ENCODE measurements at places on chromosomes 2 and 18.

DNA sequence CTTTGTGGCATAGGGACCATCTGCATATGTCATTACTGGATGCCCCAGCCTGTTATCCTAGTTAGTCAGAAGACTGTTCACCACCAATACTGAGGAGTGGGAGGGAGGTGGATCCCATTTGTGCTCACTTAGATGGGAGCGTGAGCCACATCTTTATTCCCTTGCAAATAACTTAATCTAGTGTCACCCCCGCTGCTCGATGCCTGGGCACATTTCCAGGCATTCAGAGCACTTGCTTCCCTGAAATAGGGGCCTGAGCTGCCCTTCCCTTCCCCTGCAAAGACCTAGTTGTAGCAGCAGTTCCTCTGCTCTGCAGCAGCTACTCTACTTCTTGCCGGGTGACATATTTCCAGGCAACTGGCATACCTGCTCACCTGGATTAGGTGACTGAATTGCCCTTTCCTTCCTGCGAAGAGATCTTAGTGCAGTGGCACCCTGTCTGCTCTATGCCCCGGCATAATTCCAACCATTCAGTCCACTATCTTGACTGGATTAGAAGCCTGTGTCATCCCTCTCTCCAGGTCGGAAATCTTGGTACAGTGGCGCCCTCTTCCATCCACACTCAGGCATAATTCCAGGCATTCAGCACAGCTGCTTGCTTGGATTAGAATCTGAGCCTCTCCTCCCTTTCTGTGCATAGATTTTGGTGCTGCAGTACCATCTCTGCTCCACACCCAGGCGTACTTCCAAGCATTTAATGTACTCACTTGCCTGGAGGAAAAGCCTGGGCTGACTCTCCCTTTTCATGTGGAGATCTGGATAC lies 1389.1 kb upstream of the TMEFF2 start:
- DNase-seq: peak; percentile 40

DNA sequence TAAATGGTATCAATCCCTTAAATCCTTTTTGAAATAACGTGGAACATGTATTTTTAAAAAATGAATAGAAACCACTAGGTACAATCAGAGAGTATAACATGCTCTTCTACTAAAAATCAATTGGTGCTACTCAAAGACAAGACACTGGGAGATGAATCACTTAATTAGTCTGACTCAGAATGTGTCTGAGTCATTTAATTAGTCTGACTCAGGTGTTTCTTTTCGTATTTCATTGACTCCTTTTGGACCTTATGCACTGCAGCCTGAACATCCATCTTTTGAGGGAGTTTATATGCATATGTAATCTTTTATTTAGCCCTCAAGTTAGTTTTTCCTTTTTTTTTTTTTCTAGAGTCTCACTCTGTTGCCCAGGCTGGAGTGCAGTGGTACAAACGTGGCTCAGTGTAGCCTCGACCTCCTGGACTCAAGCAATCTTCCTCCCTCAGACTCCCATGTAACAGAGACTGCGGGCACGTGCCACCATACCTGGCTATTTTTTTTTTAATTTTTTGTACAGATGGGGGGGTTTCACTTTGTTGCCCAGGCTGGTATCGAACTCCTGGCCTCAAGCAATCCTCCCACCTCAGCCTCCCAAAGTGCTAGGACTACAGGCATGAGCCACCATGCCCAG lies 26.5 kb downstream of the PPP4R3B start:
- DNase-seq: no peak

- DNase-seq: no peak
Observed at GRCh38 chr18:67301592-67301991, 214.9 kb downstream of the DSEL start.

- no peak for DNase-seq
Observed at GRCh38 chr2:191650896-191651773, 26.8 kb upstream of the NABP1 start.

DNA sequence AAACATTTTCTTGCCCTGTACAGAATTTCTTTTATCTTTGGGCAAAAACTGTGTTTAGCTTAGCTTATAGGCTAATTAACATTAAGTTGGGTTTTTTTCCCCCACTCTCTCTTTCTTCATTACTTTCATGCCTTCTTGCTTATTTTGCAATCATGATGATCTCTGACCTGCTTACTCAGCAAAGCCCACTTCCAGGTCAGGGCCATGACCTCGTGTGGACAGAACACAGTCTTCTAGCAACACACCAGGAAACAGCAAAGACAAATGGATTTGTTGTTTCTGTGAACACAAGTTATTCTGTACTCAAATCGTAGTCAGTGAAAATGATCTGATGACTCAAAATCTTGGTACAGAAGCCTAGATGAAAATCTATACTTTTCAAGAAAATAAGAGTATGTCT lies 60.7 kb downstream of the SPATS2L start:
- no peak for DNase-seq

DNA sequence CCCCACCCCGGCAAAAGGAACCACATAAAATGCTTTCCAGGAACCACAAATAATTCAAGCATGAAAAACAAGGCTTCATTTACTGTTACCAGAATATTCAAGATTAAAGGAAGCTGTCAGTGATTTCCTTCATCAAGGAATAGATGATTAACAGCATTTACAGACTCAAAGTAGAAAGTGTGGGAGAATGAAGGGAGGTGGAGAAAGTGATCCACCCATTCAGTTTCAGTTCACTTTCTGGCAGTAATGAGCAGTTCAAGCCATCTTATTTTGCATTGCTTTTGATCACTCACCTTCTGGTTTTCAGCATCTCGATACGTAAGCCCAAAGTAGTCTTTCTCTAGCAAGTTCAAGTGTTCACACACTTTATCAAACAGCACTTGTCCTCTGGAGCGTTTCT lies 99.0 kb downstream of the EPB41L3 start:
- no peak for DNase-seq

- DNase-seq: peak; percentile 42
Observed at GRCh38 chr18:25503567-25504081, 151.7 kb upstream of the ZNF521 start.

DNA sequence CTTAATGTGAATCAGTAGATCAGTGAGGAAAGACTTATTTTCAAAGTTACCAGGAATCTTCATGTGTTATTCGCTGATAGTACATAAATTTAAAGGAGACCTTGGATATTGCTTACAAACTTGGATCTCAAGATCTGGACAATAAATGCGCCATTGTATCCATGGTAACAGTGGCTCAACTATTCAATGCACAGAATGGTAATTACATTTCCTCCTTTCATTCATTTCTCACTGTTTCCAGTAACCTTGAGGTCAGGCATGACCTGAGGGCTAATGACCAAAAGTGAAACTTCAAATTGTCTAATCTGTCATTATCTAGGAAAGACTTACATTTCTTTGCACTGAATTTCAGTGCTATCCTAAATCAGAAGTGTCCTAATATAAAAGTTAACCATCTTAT lies 8.1 kb downstream of the LRP2 start:
- DNase-seq: no peak

GRCh38 chr2:21939967-21940366 lies 816.2 kb downstream of the TDRD15 start:
- DNase-seq: no peak

DNA sequence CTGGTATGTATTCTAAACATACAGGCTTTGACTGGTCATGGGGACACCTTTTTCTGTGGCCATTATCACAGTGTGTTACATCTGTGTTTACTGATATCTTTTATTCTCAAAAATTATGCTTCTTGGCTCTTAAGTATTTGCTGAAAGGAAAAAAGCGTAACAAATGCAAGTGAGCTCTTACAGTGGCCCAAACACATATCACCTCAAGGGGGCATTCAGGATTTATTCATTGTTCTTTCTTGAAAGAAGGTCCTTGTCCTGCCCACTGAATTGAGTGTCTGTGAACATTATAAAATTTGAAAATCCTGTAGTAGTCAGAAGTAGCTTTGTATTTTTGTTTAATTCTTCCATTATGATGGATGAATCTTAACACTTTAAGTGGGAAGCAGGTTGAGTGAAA lies 454.5 kb downstream of the XIRP2 start:
- no peak for DNase-seq
